Uterus (tissue), 4 donors: ENCODE measurements at places on chromosomes 3 and 15.

GRCh38 chr15:91912336-91912735 is 58.8 kb downstream of the SLCO3A1 start:
- DNase-seq = no peak

GRCh38 chr15:99472416-99473145 is 93.2 kb upstream of the MEF2A start:
- DNase-seq = no peak

DNA sequence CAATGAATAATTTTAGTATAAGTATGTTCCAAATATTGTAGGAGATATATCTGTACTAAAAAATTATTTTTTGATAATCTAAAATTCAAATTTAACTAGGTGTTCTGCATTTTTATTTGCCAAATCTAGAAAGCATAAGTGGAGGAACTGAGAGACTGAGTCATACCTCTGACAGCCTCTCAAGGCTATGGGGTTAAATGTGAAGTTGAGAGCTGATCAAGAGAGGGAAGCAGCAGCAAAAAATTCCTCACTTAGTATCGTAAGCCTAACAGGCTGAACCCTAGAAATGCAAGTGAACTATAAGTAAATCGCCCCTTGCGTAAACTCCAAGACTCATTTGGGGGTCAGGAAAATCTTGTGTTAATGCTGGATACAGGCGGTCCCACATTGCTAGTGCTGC is 12.8 kb upstream of the TOPAZ1 start:
- DNase-seq = no peak

DNA sequence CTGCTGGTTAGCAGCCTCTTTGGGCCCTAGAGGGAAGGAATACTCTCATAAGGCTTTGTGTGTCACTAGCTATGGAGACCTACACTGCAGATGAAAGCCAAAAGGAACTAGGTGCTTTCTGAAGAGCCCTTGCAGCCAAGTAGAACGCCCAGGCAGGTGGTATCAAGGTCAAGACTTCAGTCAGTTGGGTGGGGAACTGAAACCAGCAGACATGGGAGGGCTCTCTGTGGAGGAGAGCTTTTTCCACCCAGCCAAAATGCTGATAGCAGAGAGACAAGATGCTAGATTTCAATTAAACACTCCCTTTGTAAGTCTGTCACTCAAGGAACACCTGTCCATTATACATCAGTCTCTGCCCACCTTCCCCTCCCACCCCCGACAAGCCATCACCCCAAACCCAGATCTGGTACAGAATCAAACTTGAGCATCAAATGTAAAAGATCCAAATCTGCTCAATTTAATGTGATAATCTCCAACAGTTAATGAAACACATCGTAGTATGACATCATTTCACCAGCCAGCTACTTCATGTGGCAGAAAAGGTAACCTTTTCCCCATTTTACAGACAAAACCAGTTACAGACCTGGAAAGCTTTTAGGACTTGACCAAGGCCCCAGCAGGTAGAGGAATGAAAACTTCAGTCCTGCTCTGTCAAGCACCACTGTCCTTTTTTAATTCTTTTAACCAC is 14.6 kb downstream of the MRPS25 start:
- no peak for DNase-seq

GRCh38 chr3:36729204-36730056 is 34.9 kb downstream of the DCLK3 start:
- DNase-seq = no peak

DNA sequence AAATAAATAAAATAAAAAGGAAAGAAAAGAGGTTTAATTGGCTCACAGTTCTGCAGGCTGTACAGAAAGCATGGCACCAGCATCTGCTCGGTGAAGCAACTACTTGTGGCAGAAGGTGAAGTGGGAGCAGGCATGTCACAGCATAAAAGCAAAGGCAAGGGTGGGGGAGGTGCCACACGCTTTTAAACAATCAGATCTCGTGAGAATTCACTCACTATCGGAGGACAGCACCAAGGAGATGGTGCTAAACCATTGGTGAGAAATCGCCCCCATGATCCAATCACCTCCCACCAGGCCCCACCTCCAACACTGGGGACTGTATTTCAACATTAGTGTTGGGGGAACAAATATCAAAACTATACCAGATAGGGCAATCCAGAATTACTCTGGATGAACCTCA is 15.3 kb downstream of the SCG3 start:
- DNase-seq = no peak

- DNase-seq = peak; percentile 5
Observed at GRCh38 chr3:126540951-126541627, 17.1 kb downstream of the CHST13 start.

GRCh38 chr3:50173685-50174516 is 17.5 kb upstream of the GNAT1 start:
- no peak for DNase-seq

DNA sequence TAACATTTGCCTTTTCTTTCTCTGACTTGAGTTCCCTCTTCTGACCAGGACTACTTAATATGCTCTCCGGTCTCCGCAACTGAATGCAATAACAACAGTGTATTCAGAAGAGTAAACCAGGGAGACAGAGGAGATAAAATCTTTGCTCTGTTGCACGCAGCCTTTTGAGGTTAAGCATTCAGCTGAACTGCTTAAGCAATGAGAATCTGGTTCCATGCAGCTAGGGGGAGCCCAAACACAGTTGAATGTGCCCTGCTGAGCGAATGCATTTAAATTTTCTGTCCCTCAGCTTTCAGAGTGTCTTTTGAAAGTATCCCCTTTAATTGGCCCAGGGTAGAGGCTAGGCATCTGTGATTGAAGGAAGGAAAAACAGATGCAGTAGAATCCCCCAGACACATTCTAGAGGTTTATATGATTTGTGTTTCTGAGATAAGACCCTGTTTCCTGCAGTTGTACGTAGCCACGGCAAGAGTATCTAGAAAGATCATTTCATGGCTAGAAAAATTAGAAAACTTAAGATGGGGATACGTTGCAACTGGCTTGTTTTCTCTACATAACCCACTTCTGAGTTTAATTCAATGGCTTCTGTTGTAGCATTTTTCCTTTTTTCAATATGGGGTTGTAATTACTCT is 309.6 kb downstream of the TUSC7 start:
- DNase-seq = peak; percentile 53

DNA sequence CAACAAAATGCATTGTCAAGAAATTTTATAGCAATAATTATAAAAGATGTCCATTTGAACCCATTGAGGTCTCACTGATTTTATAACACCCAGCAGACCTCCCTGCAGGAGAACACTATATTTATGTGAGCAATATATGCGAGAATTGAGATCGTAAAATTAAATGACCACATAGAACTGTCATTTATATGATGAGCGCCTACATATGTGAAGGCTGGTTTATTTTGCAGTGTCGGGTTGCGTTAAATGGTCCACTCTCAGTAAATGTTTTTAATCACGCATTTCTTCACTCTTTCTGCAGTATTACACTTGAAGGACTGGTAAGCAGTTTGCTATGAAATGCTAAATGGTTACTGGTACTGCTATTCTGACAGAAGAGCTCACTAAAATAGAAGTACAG is 408.5 kb upstream of the AGTR1 start:
- no peak for DNase-seq

DNA sequence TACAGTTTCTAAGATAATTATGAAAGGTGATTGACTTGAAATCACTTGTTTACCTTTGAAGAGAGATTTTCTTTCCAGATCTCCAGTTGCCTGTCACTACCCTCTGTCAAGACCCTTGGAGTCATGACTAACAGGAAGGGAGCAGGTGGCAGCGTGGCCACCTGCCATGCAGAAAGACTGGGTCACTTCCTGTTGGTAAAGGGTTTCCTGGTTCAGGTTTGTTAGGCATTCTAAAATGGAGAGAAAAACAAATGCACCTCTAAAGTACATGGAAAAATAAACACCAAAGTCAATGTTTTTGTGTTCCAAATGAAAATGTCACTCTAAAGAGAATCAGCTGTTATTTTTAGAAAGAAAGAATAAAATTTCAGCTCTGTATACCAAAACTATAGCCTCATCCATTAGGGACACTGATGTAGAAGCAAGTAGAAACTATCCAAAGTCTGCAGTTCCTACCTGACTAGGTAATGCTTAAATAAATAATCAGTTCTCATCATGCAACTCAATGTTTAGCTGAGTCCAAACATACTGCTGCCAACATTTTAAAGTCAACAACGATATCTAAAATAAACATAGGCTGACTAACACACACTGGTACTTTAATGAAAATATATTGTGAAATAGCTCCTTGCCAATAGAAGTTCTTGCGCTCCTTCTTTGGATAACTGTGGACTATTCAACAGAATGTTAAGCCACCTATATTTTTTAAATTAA is 23.9 kb upstream of the TM4SF1 start:
- no peak for DNase-seq

DNA sequence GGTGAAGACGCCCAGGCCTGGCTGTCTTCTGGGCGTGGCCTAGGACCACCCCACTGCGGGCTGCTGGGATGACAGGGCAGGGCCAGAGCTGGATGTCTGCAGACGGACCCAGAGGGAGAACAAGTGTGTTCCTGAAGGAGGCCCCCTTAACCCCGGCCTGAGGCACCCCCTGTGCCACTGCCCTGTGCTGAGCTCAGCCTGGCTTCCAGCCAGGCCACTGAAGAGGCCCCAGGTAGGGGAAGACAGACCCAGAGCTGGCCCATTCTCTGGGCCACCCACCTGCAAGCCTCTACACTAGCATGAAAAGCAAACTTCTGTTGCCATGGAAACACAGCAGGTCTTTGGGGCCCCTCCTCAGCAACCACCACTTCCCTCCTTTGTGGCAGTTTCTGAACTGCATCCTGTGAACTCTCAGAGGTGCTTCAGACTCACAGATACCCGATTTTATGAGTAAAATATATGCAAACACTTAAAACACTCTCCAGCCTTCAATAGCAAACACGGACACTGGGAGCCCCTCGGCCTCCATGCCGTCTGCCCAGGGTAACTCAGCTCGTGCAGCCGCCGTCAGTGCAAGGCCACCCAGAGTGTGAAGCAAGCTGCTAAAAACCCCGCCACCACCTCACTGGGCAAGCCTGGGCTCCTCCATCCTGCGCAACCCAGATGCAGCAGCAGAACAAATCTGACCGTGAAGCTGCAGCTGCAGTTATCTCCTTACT is 42.5 kb downstream of the CMTM6 start:
- no peak for DNase-seq

GRCh38 chr3:140568842-140569520 is 108.9 kb upstream of the TRIM42 start:
- peak; percentile 48 for DNase-seq

GRCh38 chr3:94965867-94966475 is 903.1 kb downstream of the NSUN3 start:
- DNase-seq = no peak

- DNase-seq = no peak
Observed at GRCh38 chr3:101846709-101847108, 2.6 kb upstream of the NFKBIZ start.

GRCh38 chr15:101138086-101138660 is 113.7 kb downstream of the CHSY1 start:
- no peak for DNase-seq
